ENCODE measurements at places on chromosomes 11 and 22. TPM values are rescaled to one million over a fixed set of nuclear protein-coding genes. Genes with fewer than 3 reads are reported as not detected.

Gene HBG2
- not detected for total RNA-seq

Gene OR8D1
- total RNA-seq = not detected

Gene CTSW
- total RNA-seq = 30.4 TPM

Gene C11orf65
- total RNA-seq = 0.93 TPM

Gene NCAM1
- 0.39 TPM for total RNA-seq

Gene NEFH
- total RNA-seq = 0.61 TPM

Gene CSF2RB
- 1.2 TPM for total RNA-seq

Gene TMEM191C
- 3.5 TPM for total RNA-seq

Gene PATE4
- total RNA-seq = not detected
